Endothelial cell (in vitro differentiated cells): ENCODE measurements at places on chromosomes 3 and 15.

- DNase-seq = no peak
Measured at GRCh38 chr3:7205535-7205934, 344.6 kb downstream of the GRM7 start.

DNA sequence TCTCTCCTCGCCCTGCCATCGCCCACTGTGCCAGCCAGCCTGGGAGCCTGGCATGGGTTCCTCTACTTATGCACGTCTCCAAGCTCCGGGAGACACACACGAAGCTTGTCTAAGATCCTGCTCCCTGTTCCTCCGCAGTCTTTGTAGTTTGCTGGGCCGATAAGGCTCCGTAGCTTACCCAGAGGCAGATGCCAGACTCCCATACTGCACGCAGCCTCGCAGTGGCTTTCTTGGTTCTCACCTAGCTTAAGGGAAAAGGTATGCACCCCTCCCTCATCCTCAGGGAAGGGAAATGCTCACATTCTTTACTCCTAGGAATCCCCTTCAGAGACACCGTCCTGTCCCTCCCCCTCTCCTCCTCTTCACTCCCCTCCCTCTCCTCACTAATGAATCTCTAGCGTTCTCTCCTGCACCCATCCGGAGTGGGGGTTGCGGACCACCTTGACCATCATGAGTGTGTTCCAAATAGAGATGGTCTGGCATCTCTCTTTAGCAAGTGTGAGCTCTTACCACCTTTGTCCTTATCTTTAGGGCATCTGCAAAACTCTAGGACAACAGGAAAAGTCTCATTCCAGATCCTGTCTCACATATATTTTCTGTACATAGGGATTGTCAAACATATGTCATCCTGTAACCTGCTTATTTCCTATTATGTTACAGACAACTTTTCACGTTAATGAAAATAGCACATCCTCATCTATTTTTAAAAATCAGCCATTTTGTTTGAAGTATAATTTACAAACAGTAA is 56.5 kb downstream of the TMEM266 start:
- DNase-seq = no peak

- no peak for DNase-seq
Measured at GRCh38 chr15:70632491-70633102, 130.8 kb downstream of the UACA start.

DNA sequence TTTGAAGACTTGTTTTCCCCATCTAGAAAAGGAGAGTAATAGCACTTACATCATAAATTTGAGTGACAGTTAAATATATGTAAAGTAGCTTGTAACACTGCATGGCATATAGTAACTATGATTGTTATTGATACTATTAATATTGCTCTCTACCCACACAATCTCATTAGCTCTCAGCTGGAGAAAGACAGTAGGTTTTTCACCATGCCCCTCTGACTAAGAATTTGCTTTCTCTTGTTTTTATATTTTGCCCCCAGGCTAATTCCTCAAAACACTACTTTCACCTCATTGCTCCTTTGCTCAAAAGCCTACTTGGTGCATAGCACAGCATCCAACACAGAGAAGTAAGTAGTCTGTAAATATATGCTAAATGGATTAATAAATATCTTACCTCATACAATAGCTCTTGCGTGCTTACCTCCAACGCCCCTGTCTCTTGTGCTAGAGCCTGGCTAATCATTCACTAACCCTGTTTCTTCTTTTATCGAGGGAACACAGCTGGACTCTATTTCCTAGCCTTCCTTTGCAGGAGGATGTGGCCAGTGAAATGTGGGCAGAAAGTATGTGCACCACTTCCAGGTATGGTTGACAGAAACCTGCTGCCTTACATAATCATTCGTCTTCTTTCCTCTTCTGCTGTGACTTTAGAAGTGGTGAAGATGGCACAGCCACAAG is 190.0 kb downstream of the PLCH1 start:
- peak; percentile 52 for DNase-seq

- no peak for DNase-seq
Measured at GRCh38 chr15:64110950-64111678, 15.3 kb downstream of the SNX1 start.

- no peak for DNase-seq
Measured at GRCh38 chr3:39428745-39429201, 22.3 kb downstream of the RPSA start.

- no peak for DNase-seq
Measured at GRCh38 chr3:10602769-10603768, 97.7 kb upstream of the ATP2B2 start.

DNA sequence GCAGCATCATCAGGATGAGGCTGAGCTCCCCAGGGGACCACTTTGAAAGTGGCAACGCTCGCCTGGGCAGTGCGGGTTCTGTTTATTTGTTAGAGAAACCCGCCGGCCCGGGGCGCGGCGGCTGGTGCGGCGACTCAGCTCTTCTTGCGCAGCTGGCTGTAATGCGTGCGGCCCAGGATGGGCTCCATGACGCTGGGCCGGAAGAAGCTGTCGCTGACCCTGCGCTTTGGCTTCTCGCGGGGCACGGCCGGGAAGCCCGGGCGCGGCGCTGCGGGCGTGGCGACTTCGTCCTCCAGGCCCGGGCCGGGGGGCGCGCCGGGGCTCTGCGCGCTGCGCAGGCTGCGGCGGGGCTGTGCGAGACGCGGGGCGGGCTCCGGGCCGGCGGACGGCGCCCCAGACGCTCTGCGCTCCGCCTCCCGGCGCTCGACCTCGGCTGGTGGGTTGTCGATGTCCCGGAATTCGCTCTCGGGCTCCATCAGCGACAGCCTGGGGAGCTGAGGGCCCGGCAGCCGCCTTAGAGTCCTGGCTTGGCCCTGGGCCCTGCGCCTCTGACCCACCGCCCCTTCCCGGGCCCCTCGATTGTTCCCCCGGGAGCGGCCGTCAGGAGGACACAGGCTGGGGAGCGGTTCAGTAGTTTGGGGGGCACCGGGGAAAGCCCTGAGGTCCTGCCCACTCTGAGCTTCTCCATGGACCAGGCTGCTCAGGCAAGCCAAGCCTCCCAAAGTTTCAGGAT is 10.3 kb upstream of the KIF7 start:
- DNase-seq = peak; percentile 66

GRCh38 chr15:91857224-91857585 is 3.7 kb downstream of the SLCO3A1 start:
- DNase-seq = no peak

DNA sequence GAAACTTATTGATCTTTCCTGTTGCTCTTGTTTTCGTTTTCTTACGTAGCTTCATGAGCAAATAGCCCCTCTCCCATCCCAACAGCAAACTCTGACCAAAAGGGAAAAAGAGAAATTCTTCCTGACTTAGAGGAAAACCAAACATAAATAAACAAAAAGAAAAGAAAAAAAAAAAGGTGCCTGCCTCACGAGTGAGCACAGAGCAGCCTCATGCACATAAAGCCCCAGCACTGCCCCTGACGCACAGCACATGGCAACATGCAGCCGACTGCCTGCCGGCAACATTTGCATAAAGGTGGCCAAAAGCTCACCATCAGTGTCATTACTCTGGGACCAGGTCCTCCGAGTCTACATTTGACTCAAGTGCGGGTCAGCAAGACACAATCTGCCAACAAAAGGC is 6.4 kb downstream of the POC1A start:
- no peak for DNase-seq

GRCh38 chr15:80475572-80475971 is 71.4 kb downstream of the ARNT2 start:
- no peak for DNase-seq

GRCh38 chr3:20230954-20231353 is 44.9 kb upstream of the SGO1 start:
- DNase-seq = no peak

- no peak for DNase-seq
Measured at GRCh38 chr3:159806412-159806811, 182.2 kb upstream of the IL12A start.
